ENCODE measurements at places on chromosomes 16 and 17. TPM values are rescaled to one million over a fixed set of nuclear protein-coding genes. Genes with fewer than 3 reads are reported as not detected.

- DNase-seq: no peak
Measured at GRCh38 chr16:56828647-56829046, 36.4 kb upstream of the SLC12A3 start.

FNDC8 gene
- not detected for total RNA-seq

CACNG3 gene
- not detected for total RNA-seq

IRF8 gene
- total RNA-seq: 1.9 TPM

DNA sequence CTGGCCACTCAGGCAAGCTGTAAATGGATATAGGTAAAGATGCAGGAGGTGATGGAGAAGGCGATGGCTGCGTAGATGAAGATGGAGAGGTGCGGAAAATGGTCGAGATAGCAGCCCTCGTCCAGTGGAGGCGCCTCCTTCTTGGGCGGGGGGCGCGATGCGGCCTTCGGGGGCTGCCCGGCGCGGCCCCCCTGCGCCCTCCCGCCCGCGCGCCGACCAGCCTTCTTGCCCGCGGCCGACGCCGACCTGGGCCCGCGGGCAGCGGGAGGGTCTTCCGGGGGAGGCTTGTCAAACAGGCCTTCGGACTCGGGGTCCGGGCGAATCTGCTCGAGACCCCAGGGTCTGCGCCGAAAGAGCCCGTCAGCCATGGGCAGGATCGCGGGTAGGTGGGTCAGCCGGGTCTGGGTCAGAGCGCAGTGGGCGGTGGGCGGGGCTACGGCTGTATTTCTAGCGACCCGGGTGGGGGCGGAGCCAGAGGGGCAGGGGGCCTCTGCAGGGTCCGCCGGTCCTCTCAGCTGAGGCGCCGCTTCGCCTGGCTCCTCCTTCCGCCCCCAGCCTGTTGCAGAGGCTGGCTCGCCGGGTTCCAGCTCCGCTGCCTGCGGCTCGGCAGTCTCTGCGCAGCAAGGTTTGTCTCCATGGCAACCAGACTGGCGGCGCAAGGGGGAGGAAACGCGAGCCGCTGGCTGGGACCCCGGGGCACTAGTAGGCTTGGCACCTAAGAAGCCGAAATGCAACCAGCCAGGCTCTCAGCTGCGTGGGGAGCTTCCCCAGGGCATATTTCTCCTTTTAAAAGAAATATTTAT lies 14.4 kb downstream of the MIS12 start:
- peak; percentile 93 for DNase-seq

- DNase-seq: no peak
Measured at GRCh38 chr16:29910819-29911675, 10.8 kb downstream of the ASPHD1 start.

DNA sequence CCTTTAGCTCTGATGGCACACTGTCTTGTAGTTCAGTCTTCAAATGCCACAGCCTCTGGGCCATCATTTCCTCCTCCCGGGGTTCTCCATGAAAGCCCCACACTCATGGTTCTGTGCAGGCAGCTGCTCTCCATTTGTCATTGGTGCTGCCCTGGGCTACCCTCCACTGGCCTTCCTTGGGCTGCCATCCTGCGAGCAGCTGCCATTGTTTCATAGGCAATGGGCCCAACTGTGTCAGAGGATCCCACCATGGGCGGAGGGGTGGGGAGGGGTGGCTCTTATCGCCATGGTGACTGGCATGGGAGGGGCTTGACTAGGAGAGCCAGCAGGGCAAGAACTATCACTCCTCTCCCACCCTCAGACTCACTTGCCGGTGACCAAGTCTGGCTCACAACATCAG lies 38.6 kb upstream of the BRD7 start:
- DNase-seq: no peak

DNA sequence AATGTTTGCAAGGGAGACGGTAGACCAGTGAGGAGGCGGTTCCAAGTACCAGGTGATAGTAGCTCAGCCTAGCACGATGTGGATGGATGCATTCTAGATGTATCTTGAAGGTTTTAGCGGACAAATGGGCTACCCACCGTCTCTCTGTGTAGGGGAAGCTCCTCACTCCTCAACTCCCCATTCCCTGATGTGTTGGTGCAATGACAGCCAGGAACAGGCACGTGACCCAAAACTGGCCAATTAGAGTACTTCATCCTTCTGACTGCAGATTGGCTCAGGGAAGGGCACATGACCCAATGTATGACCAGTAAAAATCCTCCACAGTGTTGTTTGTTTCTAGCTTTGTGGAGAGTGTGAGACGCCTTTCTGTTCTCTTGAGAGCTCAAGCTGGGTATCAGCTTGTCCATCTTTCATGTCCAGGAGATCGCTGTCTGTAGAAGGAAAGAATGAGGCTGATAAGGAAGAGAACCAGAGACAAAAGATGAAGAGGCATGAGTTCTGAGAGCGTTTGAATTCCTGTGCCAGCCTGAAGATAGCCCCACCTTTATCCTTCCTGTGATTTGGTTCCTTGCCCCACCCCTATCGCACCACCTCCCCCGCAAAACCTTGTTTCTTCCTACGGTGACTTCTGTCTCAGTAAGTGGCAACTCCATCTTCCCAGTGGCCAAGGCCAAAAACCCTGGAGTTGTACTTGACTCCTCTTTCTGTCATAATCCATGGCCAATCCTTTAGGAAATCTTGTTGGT lies 2.3 kb upstream of the BORCS6 start:
- DNase-seq: peak; percentile 74

Measured in ovary (tissue), 10 donors.